ENCODE measurements at places on chromosomes 6 and 20. TPM values are rescaled to one million over a fixed set of nuclear protein-coding genes. Genes with fewer than 3 reads are reported as not detected.
A peak's percentile ranks its signal among the peaks of the same experiment; 100 is the strongest.

DNA sequence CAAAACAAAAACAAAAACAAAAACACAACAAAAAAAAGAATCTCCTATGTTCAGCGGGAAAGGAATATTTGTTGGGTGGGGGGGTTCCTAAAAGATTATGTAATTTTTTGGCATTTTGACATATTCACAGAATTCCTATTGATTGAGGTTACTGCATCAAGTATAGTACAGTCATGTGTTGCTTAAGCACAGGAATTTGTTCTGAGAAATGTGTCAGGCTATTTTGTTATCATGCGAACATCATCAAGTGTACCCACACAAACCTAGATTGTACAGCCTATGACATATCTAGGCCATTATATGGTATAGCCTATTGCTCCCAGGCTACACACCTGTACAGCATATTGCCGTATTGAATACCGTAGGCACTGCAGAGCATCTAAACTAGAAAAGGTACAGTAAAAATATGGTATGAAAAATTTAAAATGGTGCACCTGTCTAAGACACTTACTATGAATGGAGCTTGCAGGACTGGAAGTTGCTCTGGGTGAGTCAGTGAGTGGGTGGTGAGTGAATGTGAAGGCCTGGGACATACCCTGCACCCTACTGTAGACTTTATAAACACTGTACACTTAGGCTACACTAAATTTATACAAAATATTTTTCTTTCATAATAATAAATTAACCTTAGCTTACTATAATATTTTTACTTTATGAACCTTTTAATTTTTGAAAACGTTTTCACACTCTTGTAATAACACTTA, 110.6 kb downstream of the CDKAL1 start:
- no peaks in the 10 kb centered on the region for H3K27me3 ChIP-seq
- H3K27ac ChIP-seq: no peak overlapping the region
- H3K4me3 ChIP-seq: no peak overlapping the region
- no peaks in the 10 kb centered on the region for H3K36me3 ChIP-seq
- no peak for DNase-seq
- H3K4me1 ChIP-seq: no peaks in the 10 kb centered on the region

- H3K4me3 ChIP-seq: peak overlapping the region; percentile 50
- no peak overlapping the region for H3K27ac ChIP-seq
- no peak for DNase-seq
- peaks cover 58% of the 10 kb centered on the region for H3K27me3 ChIP-seq
Measured at GRCh38 chr6:50815436-50816114, 3.1 kb upstream of the TFAP2B start.

GRCh38 chr6:52233975-52234823, 10.1 kb downstream of the IL17F start:
- H3K27ac ChIP-seq: no peak overlapping the region
- no peaks in the 10 kb centered on the region for H3K36me3 ChIP-seq
- no peak for DNase-seq
- no peaks in the 10 kb centered on the region for H3K27me3 ChIP-seq
- no peak overlapping the region for H3K4me3 ChIP-seq

DNA sequence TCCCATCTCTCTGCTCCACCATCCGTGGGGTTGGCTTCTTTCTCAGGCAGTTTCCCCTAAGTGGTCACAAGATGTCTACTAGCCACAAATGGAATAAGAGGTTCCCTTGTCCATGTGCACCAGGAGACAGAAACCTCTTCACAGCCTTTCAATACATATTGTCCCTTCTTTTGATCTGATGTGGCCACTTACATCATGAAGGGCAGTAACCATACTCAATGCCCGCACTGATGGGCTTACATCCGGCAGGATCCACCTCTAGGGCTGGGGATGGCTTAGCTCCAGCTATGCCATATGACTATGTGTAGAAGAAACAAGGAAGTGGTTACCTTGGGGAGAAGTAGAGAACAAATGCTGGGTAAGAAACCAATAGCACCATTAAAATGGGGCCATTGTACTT, 64.4 kb downstream of the PLEKHG1 start:
- peaks cover 11% of the 10 kb centered on the region for H3K4me1 ChIP-seq
- H3K4me3 ChIP-seq: no peak overlapping the region
- no peaks in the 10 kb centered on the region for H3K27me3 ChIP-seq
- H3K36me3 ChIP-seq: no peaks in the 10 kb centered on the region
- no peak for DNase-seq

DNA sequence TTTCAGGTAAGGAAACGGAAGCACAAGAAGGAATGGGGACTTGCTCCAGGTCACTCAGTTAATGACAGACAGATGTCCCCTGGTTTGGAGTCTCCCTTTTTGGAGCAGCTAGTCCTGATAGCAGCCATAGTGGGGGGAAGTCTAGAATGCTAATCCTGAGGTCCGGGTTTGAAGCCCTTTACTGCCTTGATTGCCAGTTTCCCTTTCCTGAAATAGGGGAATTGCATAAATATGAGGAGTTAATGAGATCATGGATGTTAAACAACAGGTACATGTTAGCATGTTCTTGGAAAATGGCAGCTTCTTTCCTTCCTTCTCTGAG, 341 bp upstream of the TTPAL start:
- H3K36me3 ChIP-seq: no peaks in the 10 kb centered on the region
- H3K4me1 ChIP-seq: peaks cover 15% of the 10 kb centered on the region
- no peaks in the 10 kb centered on the region for H3K27me3 ChIP-seq
- DNase-seq: no peak
- peak overlapping the region; percentile 99 for H3K27ac ChIP-seq

GRCh38 chr6:80165819-80166218, 59.3 kb downstream of the BCKDHB start:
- H3K27me3 ChIP-seq: no peaks in the 10 kb centered on the region
- DNase-seq: no peak
- peaks cover 7% of the 10 kb centered on the region for H3K36me3 ChIP-seq
- no peak overlapping the region for H3K4me3 ChIP-seq
- H3K27ac ChIP-seq: no peak overlapping the region

- H3K4me3 ChIP-seq: no peak overlapping the region
- no peak for DNase-seq
- no peaks in the 10 kb centered on the region for H3K27me3 ChIP-seq
Measured at GRCh38 chr6:163724196-163724595, 309.7 kb downstream of the QKI start.

DNA sequence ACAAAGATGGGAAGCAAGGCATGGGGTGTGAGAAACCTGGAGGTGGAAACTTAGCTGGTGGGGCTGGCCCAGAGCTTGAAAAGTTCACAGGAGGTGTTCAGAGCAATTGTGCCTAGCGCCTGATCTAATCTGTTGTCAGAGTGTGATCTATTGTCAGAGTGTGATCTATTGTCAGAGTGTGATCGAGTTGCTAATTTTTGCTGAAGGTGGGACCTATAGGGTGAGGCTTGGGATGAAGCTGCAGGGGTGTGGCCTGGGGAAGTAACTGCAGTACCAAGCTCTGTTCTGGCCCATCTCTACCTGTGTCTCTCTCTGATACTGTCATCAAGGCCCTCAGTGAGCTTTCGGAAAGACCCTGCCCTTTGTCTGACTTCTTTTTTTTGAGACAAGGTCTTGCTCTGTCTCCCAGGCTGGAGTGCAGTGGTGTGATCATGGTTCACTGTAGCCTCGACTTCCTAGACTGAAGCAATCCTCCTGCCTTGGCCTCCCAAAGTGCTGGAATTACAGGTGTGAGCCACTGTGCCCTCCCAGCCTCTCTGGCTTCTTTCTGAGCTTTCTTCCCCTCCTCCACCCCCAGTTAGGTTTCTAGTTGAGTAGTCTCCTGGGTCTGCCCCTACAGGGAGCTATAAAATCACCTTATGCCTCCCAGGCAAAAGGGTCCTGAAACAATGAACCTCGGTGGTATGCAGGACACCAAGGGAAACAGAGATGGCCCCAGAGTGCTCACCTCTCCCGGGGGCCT, 150.8 kb upstream of the RNF24 start:
- H3K36me3 ChIP-seq: no peaks in the 10 kb centered on the region
- no peak overlapping the region for H3K4me3 ChIP-seq
- H3K27ac ChIP-seq: no peak overlapping the region
- no peak for DNase-seq
- H3K27me3 ChIP-seq: no peaks in the 10 kb centered on the region
- H3K4me1 ChIP-seq: no peaks in the 10 kb centered on the region

- H3K4me1 ChIP-seq: peaks cover 6% of the 10 kb centered on the region
- peak; percentile 25 for DNase-seq
- no peaks in the 10 kb centered on the region for H3K36me3 ChIP-seq
- H3K27me3 ChIP-seq: no peaks in the 10 kb centered on the region
- no peak overlapping the region for H3K4me3 ChIP-seq
Measured at GRCh38 chr20:11108102-11108810, 434.5 kb upstream of the JAG1 start.

- peak overlapping the region; percentile 89 for H3K27ac ChIP-seq
- no peaks in the 10 kb centered on the region for H3K27me3 ChIP-seq
- H3K36me3 ChIP-seq: no peaks in the 10 kb centered on the region
- H3K4me3 ChIP-seq: no peak overlapping the region
Measured at GRCh38 chr20:50577175-50578018, 67.2 kb downstream of the PTPN1 start.

- H3K36me3 ChIP-seq: no peaks in the 10 kb centered on the region
- H3K27me3 ChIP-seq: no peaks in the 10 kb centered on the region
- no peak for DNase-seq
Measured at GRCh38 chr6:63740709-63741108, 105.1 kb downstream of the PHF3 start.

DNA sequence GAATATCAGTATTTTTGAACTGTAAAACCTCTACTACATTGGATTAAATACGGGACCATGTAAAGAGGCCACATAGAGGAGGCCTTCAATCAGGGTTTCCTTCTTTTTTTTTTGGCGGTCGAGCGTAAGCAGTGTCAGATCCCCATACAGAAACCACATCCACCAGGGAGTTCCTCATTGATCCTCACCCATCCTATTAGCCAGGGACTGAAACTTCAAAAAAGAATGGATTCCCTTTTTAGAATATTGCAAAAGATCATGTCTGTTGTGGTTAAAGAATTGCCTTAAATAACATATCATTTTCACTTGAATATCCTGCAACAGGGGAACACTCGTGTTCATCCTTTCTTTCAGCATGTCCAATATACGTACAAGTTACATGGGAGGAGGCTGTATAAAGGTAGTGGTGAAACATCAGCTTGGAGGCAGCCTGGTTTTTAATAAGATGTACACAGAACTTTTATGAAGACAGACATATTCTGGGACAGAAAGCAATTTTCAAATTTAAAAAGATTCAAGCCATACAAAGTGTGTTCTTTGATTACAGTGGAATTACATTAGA, 96.1 kb downstream of the PPP1R14C start:
- peak overlapping the region; percentile 71 for H3K27ac ChIP-seq
- H3K27me3 ChIP-seq: no peaks in the 10 kb centered on the region
- H3K36me3 ChIP-seq: no peaks in the 10 kb centered on the region
- DNase-seq: no peak

The ARMH2 gene
- not detected for total RNA-seq

The TFAP2C gene
- not detected for total RNA-seq

The FIG4 gene
- 11.8 TPM for total RNA-seq

The BTNL2 gene
- not detected for total RNA-seq
